Liver (tissue), 10 donors: ENCODE measurements at places on chromosomes 16 and 17. TPM values are rescaled to one million over a fixed set of nuclear protein-coding genes. Genes with fewer than 3 reads are reported as not detected.

The ADORA2B gene
- 0.25 TPM for total RNA-seq

The PYDC1 gene
- total RNA-seq = not detected

- DNase-seq = no peak
Measured at GRCh38 chr16:11156401-11156800, 99.6 kb downstream of the SOCS1 start.

DNA sequence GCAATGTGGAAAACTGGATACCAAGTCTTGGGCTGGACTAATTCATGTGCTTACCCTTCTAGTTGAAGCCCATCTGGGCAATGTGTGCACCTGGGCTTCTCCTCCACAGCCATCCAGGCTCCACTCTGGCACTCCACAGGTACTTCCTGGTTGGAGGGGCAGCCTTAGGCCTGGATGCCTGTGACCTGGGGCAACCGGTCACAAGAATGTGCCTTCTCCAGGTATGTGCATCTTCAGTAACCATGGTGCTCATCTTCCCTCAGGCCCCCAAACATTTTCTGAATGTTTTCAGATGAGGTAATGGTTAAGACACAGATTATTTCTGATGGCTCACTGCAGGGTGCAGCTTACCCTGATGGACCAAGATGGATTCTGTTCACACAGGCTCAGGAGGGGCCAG is 11.1 kb downstream of the C16orf86 start:
- no peak for DNase-seq

DNA sequence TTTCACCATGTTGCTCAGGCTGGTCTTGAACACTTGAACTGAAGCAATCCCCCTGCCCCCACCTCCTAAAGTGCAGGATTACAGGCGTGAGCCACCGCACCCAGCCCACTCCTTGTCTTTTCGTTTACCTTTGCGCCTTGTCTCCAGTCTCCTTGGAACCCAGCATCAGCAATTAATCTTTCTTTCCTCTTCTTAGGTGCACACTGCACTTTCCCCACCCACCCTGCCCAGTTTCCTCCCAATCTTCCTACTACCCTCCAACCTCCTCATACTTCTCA is 1.5 kb upstream of the CLDN7 start:
- DNase-seq = no peak

DNA sequence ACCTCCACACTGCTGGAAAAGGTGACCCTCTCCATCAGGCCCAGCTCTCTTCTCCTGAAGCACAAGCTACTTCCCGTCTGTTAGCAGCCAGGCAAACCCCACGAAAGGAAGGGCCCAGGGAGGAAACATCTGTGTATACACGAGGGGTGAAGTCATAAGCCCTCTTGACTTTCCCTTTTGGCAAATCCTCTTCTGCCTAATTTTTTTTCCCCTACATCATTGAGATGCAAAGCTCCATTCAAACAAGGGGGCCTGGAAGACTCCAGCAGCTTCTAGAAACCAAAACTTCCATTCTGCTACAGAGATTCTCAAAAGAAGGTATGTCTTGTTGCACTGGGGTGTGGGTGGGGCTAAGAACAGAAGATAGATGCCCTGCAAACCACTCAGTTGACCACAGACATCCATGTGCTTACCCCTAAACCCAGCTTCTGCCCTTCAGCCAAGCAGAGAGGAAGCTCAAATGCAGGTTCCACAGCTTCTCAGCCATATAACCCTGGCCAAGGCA is 145.6 kb upstream of the RCVRN start:
- no peak for DNase-seq

GRCh38 chr17:81717049-81717765 is 5.1 kb downstream of the SLC25A10 start:
- no peak for DNase-seq

The COQ9 gene
- total RNA-seq = 21.0 TPM
